ENCODE measurements at places on chromosomes 12 and 14.

DNA sequence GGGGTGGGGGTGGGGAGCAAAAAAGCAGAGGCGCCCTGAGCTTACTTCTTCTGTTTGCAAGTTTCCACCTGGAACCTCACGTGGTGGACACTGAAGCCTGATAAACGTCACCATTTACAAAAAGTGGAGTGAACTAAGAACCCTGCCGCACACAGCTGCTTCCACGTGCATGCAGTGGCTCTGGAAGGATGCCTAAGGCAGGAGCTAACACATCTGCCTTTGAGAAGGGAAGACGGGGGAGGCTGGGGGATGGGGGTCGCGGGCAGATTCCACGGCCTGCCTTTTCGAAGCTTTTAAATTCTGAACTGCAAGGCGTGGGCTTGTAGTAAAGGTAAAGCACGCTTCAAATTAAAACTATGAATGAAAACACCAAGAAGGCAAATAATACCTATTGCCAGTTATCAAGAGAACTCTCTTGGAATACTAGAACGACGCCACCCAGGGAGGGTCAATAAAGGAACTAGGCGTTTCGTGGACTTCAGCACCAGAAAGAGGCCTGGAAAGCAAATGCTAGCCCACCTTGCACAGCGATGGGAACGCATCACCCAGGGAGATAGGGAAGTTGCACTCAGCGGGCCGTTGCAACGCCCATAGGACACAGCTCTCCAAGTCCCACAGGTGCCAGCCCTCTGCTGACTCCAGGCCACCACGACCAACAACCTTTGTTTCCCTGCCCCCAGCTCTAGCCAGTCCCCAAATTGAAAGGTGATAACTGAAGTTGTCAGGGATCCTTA lies 61.8 kb downstream of the TESC start:
- no peak for DNase-seq

GRCh38 chr12:120662879-120663278 lies 22.5 kb downstream of the CABP1 start:
- DNase-seq = no peak

DNA sequence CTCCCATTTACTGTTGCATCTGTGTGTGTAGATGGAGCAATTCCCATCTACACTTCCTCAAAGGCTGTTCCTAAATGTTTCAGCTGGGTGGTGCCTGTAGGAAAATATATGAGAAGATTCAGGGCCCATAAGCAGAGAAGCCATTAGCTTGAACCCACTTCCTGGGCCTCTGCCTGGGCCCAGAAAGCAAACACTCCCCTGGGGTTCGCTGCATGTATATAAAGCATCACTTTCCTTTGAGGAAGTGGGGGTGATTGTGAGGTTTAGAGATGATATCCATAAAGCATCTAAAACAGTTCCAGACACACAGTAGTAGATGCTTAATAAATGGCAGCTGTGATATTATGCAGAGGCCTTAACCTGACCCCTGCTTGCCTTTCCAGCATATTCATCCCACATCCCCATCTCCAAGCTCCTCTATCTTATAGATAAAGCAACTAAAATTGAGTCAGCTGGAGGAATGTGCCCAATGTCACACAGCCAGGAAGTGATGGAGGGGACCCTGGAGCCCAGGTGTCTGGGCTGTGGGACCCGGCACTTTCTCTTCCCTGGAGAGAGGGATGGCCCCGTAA lies 280.0 kb upstream of the CRY1 start:
- DNase-seq = no peak

DNA sequence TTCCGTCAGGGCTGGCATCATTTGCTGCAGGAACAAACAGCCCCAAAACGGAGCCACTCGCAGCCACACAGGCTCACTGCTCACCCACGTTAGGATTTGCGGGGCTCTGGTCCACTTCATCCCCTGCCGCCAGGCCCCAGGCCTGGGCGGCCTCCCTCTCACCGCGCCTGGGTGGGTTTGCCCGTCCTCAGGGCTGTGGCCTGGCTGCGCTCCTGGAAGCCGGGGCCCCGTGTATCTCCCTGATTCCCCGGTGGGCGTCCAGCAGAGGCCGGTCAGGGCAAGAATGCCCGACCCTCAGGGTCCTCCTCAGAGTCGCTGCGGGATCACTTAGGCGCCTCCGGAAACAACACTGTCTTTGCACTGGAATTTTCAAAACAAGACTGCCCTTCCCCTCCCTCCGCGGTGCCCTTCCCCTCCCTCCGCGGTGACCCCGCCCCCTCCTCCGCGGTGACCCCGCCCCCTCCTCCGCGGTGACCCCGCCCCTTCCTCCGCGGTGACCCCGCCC lies 15.7 kb upstream of the FBRSL1 start:
- DNase-seq = no peak

- no peak for DNase-seq
Observed at GRCh38 chr12:24066865-24067264, 117.4 kb upstream of the SOX5 start.

- DNase-seq = no peak
Observed at GRCh38 chr14:100904307-100905087, 975 bp upstream of the RTL1 start.

GRCh38 chr12:27870939-27871338 lies 90.9 kb upstream of the MANSC4 start:
- DNase-seq = no peak

DNA sequence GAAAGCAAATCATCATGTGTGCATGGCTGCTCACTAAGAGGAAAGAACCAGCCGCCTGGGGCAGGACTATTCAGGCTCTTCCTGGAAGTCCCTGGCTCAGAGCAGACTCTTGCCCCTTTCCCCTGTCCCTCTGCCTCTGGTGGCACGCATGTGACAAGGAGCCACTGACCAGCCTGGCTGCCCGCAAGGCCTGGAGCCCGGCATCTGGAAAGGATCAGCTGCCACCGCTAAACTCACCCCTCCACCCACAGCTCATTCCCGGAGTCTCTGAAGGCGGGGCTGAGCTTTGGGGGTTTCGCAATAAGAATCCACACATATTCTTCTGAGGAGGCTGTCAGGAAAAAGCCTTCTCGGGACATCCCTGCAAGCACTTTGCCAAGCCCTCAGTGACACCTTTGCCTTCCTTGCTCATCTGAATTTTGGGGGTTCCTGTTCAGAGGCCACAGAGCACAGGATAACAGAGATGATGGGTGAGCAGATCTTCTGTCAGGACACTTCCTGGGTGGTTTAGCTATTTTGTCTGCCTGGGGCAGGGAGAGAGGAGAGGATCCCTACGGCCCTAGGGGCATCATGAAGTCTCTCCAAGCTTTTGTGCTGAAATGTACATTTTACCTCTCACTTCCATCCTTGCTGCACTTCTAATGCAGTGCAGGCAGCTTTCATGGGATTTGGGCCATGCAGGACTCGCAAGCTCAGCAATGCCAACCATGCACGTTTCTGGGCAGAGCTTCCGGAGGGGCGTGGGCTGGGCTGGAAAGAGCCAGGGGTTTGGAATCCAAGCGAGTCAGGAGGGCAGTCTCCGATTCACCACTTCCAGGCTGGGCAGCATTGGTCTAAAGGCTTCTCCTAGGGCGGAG lies 124.8 kb upstream of the MAP1LC3B2 start:
- DNase-seq = no peak

GRCh38 chr14:45787167-45787566 lies 534.2 kb upstream of the MIS18BP1 start:
- no peak for DNase-seq

DNA sequence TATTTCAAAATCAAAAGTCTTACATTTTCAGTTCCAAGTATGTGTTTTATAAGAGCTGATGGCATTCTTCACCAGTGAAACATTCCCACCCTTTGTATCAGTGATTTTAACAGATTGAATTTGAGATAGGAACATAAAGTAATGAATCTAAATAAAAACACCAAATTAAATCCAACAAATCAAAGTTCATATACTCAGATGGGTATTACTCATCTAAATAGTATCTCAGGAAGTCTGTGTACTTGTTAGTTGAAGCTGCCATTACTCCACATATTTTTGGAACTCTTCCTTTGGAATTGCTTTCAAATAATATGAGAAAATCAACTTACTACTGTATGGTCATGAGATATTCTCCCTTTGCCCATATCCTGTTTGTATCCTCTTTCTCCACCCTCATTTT lies 89.1 kb downstream of the MIA2 start:
- DNase-seq = no peak

GRCh38 chr12:132246997-132247717 lies 82.2 kb downstream of the GALNT9 start:
- no peak for DNase-seq

DNA sequence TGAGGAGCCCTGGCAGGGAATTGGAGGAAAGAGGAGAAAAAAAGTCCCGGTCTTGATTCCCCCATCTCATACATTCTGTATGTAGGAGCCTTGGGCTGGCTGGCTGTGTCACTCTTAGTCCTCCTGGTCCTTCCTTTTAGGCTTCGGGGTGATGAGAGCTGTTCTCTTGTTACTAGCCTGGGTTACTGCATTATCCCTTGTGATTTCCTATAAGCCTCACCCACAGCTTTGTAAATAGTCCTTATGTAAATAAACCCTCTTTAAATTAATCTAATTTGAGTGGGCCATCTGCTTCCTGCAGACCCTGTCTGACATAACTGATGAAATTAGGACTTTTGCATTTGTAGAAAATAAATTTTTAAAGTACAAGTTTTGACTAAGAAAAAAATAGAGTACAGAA lies 19.2 kb downstream of the DNM1L start:
- no peak for DNase-seq

- no peak for DNase-seq
Observed at GRCh38 chr12:3216726-3217682, 139.8 kb downstream of the TSPAN9 start.

DNA sequence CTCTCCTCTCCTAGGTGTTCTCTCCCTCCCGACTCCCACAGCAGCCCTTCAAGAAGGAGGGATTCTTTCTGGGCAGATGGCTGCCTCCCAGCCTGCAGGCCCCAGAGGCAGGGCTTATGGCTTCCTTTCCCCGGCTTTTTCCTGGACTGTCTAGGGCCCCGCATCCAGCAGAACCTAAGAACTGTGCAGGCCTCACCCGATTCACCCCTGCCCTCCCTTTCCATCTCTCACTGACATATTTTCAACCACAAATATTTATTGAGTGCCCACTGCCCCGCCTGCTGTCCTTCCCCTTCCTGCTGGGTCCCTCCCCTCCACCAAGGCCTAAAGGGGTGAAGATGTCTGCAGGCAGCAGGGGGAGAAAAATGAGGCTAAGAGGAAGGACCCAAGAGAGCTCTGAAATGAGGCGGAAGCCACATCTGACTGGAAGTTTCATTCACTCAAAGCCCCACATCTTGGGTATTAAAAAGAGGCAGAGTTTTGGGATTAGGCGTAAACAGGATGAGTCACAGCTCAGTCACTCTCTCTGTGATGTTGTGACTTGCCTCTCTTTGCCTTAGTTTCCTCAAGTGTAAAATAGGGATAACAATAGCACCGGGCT lies 2.9 kb downstream of the SCNN1A start:
- no peak for DNase-seq

- DNase-seq = no peak
Observed at GRCh38 chr14:91258011-91258618, 13.6 kb upstream of the GPR68 start.

DNA sequence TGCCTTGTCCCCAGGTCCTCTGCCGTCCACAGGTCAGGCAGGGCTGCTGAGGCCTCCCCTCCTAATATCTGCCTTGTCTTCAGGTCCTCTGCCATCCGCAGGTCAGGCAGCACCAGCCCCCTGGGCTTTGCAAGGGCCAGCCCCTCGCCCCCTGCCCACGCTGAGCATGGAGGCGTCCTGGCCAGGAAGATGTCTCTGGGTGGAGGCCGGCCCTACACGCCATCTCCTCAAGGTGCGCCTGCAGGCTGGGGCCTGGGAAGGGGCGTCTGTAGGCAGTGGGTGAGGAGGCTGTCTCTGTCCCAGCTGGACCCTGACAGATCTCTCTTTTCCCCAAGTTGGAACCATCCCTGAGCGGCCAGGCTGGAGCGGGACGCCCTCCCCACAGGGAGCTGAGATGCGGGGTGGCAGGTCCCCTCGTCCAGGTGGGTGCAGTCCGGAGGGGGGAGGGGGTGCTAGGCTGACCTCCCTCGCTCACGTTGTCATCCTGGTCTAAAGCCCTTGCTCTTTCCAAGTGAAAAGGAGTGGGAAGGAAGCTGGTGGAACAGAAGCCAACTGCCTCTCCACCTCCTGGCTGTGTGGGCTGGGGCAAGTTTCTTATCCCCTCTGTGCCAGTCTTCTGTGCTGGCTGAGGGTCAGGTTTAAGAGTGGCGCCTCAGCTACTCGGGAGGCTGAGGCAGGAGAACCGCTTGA lies 13.9 kb upstream of the PUS1 start:
- no peak for DNase-seq

DNA sequence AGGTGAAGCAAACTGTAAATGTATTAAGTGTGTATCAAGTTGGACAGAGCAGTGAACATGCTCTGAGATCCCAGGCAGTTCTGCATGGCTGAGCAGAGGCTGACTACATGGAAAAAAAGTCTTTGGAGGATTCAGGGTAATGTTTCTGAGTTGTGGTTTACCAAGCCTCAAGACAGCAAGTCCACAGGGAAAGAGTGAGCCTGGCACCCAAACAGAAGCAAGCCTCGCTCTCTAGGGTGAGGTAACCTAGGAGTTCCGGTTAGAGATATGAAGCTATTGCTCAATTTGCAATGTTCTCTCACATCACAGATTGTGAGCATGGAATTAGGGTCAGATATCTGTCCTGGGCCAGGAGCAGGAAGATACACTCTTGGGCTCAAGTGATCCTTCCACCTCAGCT lies 158.6 kb downstream of the MON2 start:
- DNase-seq = no peak

DNA sequence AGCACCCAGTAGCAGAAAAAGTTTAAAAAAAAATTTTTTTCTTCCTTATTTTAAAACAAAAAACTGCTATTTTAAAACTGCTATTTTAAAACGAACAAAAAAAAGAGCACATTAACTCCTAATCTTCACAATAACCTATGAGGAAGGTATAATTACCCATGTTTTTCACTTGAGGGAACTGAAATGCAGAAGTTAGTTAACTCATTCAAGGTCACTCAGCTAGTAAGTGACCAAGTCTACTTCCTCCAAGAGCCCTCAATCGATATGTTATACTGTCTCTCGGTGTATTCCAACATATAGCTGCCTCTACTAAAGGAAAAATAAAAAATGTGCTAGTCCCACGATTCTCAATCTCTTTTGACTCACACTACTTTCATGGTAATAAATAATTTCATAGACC lies 7.8 kb downstream of the RPAP3 start:
- no peak for DNase-seq

DNA sequence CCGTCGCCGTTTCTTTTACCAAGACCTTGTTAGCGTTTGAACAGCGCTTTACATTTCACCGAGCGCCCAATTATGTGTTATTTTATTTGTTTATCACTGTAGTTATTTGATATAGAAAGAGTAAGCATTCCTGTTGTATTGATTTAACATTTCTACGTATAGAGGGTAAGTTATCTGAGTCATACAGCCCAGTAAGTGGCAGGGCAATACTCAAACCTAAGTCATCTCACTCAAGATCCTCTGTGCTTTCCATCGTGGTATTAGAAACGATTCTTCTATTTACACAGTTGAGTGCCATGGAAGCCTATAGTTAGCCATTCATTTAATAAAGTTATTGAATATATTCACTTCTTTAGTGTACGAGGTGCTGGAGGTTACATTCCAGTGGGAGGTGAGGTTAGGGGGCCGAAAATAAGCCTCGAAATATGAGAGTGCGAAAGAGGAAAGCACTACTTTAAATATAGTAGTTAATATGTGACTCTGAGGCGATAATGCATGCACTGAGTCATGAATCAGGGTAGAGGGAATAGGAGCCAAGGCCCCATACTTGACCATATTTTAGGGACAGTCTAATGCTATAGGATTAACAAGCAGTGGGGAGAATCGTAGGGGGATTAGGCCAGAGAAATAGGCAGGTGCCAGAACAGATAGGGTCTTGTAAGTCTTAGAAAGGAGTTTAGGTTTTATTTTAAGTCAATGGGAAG lies 629 bp downstream of the RAD51AP1 start:
- DNase-seq = no peak

GRCh38 chr12:6418796-6419195 lies 26.0 kb upstream of the CD27 start:
- no peak for DNase-seq

GRCh38 chr12:93950311-93950710 lies 198.1 kb upstream of the PLXNC1 start:
- DNase-seq = no peak
